Heart right ventricle (tissue), 16 donors: ENCODE measurements at places on chromosomes 13 and 19. TPM values are rescaled to one million over a fixed set of nuclear protein-coding genes. Genes with fewer than 3 reads are reported as not detected.

GRCh38 chr13:49635599-49636433 lies 7.5 kb downstream of the ARL11 start:
- peak; percentile 54 for DNase-seq

GRCh38 chr13:95207769-95208366 lies 93.4 kb downstream of the ABCC4 start:
- DNase-seq: no peak

DNA sequence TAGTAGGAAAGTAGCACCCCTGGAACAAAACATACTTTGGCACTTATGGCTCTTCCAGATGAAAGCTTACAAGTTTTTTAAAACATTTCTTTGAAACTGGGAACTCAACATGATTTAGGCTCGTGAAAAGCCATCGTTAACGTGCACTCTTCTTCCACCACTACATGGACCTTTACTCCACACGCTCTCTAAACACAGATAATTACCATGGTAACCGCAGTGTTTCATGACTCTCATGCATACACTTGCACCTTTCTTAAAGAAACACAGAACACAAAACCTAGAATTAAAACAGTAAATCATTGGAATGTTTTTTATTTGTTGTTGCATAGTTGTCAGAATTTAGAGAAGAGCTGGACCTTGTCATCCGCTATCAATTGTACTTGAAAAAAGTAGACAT lies 154.3 kb downstream of the FGF9 start:
- no peak for DNase-seq

DNA sequence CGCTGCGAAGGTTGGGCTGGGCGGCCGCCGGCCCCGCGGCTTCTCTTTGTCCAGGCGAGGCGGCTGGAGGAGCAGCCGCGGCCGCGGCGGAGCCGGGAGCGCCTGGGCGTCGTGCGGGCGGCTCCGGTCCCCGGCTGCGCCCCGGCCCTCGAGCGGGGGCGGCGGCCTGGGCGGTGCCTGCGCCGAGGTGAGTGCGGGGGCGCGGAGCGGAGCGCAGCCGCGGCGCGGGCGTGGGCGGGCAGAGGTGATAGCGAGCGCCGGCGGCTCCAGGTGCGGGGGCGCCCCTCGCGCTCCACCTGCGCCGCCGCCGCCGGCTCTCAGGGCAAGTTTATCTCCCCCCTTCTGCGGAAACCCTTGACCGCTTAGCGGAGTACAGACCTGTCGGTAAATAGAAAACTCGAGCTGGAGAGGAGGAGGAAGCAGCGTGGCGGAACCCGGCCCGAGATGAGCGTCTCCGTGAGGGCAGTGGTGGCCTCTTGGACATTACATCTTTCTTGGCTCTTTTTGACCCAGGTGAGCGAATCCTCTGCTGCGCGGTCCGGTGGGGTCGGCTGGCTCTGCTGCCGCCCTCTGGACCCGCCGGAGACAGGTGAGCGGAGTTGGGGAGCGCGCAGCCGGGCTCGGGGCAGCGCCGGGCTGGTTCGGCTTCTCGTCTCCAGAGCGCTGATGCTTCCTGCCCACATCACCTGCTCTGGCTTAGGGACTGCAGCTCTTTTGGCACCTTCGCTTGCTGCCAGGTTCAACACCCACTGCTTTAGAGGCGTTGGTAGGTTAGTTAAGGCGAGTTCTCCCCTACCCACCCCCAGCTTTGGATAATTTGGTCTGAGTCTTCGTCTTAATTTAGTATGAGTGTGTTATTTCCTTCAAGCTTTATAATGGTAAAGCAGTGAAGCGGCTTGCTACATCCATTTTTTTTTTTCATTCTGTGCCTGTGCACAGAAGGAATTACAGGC lies at the start of gene MTUS2:
MTUS2 (plus strand) TSS at position 241 of the 953 bp plus-strand sequence.
- no peak for DNase-seq

DNA sequence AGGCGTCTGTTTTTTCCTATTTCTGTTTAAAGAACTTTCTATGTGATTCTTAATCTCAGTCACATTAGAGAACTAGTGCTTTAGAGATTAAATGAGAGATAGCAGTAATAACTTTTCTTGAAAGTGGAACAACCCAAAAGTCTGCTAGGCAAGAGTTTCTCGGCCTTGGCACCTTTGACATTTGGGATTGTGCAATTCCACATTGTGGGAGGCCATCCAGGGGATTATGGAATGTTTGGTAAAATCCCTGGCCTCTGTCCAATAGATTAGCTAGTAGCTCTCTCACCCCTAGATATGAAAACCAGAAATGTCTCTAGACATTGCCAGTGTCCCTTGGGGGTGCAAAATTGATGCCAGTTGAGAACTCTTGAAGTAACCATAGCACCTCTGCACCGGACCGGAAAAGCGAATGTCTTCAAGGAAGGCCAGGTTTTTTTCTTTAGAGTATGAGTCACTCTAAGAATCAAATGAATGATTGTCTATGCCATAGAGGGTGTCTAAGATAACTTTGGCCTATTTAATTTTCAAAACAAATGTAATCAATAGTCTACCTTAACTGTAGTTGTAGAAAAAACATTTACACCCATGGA lies 45.0 kb upstream of the IL17D start:
- DNase-seq: no peak

DNA sequence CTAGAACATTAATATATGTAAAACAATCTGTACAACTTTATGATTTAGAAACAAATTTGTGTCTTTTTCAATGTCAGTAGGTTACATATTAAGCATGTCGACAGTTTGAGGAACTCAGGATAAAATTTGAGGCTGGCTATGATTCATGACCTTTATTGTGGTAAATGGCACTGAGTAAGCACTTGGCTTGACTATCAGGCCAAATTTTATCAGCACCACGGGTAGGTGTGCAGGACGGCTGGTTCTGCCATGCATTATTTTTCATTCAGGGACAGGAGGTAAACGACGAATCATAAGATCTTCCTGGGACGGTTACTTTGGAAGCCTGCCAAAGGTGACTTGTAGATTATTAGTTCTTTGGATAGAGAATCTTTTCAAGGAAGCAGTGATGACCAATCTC lies 19.9 kb upstream of the CYP4F8 start:
- no peak for DNase-seq

DNA sequence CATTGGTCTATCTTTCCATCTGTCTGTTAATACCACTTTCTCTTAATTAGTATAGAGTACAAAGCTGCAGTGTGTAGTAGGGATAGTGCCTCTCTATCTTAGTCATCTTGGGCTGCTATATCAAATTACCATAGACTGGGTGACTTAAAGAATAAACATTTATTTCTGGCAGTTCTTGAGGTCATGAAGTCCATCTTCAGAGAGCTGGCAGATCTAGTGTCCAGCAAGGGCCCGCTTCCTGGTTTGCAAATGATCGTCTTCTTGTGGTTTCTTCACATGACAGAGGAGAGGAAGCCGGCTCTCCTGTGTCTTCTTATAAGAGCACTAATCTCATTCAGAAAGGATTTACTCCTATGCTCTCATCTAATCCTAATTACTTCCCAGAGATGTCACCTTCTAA lies 6.1 kb downstream of the ZNF700 start:
- DNase-seq: no peak

GRCh38 chr13:83845106-83845505 lies 37.2 kb downstream of the SLITRK1 start:
- DNase-seq: no peak

The NLRP8 gene
- not detected for total RNA-seq

The ZNF491 gene
- total RNA-seq: 2.4 TPM

The CEACAM7 gene
- not detected for total RNA-seq

The ZNF578 gene
- total RNA-seq: 3.5 TPM

The GNG7 gene
- 45.1 TPM for total RNA-seq
